ENCODE measurements at places on chromosomes 2 and 18. TPM values are rescaled to one million over a fixed set of nuclear protein-coding genes. Genes with fewer than 3 reads are reported as not detected.

The SF3B1 gene
- 141 TPM for total RNA-seq

The CDCA7 gene
- total RNA-seq, result 9.6 TPM

The SCYGR4 gene
- not detected for total RNA-seq

The LRATD1 gene
- 11.4 TPM for total RNA-seq

The SH3RF3 gene
- 11.3 TPM for total RNA-seq

The ASB18 gene
- not detected for total RNA-seq

The UGT1A4 gene
- not detected for total RNA-seq

The ANKRD30BL gene
- 0.14 TPM for total RNA-seq

The VSNL1 gene
- 0.13 TPM for total RNA-seq

The WBP1 gene
- total RNA-seq, result 78.9 TPM

The PLCD4 gene
- total RNA-seq, result 0.27 TPM

The MTCL1 gene
- total RNA-seq, result 50.5 TPM

The M1AP gene
- 1.3 TPM for total RNA-seq

DNA sequence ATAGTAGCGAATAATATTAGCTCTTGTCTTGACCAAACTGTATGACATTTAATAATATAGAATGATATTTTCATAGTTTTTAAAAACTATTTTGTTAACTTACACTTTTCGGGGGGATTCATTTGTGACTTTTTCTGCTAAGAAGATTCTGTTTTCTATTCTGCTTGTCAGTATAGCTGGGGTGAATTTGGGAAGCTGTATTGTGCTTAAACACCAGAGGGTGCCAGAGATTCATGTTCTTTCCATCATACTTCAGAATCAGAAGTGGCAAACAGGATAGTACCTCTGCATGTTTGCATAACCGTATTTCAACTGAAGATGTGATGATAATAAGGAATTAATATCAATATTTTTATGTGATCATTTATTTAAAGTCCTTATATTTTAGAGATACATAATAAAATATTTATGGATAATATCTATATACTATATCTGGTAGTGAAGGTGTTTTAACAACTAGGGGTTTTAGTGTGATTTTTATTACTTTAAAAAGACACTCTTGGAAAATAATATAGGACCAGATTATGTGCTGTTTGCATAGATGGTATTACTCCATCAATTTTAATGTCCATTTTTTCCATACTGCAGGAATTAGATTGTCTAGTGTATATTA is 81.0 kb downstream of the TAF4B start:
- no peak for DNase-seq

- no peak for DNase-seq
Observed at GRCh38 chr2:74573747-74574562, 19.4 kb downstream of the DOK1 start.

- DNase-seq, result no peak
Observed at GRCh38 chr18:27862041-27862682, 314.8 kb downstream of the CDH2 start.

GRCh38 chr2:176126929-176127773 is 2.4 kb upstream of the HOXD8 start:
- DNase-seq, result no peak

DNA sequence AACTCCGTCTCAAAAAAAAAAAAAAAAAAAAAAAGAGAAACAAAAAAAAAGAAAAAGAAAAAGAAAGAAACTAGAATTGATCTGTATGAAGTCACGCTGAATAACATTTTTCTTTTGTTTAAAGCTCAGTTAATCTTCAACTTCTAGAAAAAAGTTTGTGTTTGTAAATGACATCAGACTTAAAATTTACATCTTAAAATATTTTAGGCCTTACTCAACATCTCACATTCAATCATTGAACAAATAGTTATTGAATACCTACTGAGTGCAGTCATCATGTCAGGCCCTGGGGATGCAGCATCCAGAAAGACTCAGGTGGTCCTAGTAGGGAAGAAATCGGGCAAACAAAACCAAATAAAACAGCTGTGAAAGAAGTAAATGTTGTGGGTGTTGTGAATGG is 292.3 kb upstream of the FANCL start:
- no peak for DNase-seq

- no peak for DNase-seq
Observed at GRCh38 chr2:360124-360523, 72.2 kb upstream of the ALKAL2 start.

DNA sequence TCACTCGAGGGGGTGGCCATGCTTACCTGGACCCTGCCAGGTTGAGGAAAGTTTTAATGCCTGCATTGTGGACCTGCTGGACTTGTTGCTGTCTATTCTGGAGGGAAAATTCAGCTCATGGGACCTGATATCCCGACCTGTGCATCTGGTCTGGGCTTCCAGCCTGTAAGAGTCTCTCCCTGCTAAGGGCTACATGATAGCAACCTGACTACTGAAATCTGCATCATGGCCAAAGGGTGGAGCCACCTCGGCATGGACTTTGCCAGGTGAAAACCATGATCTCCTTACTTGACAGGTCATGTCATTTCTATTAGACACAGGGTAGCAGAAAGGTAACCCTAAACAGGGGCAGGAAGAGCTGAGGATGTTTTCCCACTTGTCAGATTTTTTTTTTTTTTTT is 12.9 kb upstream of the SLC66A3 start:
- DNase-seq, result no peak

DNA sequence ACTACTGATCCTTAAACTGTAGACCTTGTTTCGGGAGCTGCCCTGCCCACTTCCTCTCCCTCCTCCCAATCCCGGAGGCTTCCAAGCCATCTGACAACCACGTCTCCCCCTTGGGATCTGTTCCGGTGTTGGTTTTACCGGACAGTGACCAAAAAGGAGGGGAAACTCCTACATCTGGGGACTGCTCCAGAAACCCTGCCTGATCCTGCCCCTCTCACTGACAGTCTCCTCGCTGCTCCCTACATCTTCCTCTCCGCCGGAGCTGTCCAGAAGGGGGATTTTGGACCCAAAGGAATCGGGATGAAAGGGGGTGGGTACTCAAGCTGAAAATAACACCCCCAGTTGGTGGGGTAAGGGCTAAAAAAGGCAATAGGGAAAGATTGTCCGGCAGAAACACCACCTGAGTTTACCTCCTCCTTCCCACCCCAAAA is 1.5 kb downstream of the INO80D start:
- peak; percentile 31 for DNase-seq

DNA sequence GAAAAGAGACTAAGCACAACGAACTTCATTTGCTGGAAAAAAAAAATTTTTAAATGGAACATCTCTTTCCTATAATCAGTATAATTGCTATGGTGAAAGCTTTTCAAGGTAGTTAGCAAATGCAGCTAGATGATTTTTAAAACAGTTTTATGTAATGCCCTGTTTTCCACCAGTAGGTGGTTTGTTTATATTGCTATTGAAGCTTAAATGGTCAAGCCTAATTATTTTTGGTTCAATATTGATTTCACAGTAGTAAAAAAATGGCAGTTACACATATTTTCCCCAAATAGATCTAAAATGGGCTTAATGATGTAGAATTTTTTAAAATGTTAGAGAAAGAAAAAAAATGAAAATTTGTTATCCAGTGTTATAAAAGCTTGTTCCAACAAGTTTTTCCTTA is 70.2 kb downstream of the CDH19 start:
- no peak for DNase-seq

DNA sequence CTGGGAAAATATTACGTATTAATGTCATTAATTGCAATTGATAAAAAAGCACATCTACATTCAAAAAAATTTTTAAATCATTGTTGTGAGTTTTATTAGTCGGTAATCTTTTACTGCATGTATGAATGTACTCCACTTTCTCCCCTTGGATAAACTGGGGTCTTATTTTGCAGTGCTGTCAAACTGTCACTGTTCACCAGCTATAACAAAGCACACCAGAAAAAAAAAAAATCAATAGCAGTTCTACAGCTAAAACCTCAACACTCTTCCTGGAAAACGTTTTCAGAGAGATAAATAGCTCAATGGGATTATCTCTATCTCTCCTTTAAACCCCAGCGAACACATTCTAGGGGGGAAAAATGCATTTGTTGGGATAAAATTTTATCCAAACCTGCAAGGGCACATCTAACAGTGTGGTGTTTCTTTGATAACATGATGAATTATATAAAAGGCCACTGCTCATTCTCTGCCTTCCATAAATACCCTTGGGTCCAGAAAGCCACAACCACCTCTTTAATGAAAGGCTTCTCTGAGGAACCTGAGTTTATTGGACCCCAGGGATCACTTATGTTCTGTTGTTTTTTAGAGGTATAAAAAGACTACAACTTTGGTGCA is 219.9 kb downstream of the CDH20 start:
- no peak for DNase-seq

- DNase-seq, result no peak
Observed at GRCh38 chr2:36528274-36528673, 69.7 kb downstream of the FEZ2 start.

DNA sequence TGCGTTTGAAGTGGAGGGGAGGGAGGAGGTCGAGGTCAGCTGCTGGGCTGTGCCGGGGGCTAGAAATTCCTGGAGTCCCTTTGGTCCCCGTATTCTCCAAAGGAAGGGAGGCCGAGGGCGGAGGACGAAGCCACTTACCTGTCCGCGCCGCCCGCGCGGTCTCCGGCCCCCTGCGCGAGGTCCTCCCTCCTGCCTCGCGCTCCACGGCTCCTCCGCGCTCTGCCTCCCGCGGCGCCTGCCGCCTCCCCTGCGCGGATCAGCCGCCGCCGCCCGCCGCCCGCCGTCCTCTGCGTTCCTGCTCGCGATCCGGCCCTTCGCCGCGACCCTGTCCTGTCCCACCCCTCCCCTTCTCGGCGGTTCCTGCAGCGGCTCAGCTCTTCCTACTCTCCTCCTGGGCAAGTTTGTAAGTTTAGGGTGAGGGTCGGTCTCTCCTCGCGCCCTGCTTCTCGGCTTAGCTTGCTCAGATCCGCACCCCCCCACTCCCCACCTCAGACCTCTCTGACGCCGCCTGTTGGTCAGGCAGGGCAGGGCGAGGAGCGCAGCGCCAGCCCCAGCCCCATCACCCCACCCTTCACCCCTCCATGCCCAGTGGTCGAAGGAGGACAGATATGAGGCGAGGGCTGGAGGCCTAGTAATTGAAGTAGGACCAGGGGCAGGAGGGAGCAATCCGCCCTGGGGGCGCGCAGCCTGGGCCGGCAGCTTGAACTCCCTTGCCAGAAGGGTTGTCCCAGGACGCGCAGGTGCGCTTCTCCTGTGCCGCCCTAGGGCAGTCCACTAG is 9.7 kb upstream of the SKOR2 start:
- DNase-seq, result no peak

DNA sequence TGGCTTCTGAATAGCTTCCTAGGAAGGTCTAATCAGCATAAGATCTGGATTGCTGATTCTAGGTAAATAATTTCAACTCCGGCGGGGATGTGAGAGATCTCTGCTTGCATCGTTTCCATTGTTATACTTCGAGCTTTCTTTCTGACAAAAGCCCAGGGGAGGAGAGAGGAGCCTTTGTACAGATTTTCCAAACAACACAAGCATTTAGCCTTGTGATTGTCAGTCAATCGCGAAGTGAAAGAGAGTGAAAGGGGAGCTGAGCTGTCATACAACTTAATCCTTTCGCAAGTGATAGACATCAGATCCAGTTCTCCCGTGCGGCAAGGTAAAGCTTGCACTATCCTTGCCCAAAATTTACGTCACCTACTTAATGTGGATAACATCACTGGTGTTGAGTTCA is 26.2 kb downstream of the RALB start:
- DNase-seq, result no peak

DNA sequence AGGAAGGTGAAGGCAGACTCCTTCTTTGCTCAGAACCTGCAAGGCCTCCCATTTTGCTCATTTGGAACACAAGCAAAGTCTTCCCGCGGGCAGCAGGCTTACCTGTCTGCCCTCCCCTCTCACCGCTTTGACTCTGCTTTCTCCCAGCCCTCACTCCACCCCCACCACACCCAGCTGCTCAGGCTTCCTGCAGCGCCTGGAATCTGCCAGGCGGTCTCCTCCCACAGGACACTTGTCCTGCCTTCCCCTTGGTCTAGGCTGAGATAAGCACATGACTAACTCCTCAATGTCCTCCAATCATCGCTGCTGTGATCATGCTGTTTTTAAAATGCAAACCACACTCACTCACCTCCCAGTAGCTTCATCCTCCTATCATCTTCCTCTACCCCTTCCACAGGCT is 430.0 kb downstream of the ZNF516 start:
- DNase-seq, result no peak

GRCh38 chr2:73985308-73986084 is 786 bp downstream of the TET3 start:
- DNase-seq, result no peak

GRCh38 chr2:188524519-188525113 is 232.9 kb downstream of the GULP1 start:
- no peak for DNase-seq

- no peak for DNase-seq
Observed at GRCh38 chr2:196743165-196743564, 56.3 kb downstream of the GTF3C3 start.

DNA sequence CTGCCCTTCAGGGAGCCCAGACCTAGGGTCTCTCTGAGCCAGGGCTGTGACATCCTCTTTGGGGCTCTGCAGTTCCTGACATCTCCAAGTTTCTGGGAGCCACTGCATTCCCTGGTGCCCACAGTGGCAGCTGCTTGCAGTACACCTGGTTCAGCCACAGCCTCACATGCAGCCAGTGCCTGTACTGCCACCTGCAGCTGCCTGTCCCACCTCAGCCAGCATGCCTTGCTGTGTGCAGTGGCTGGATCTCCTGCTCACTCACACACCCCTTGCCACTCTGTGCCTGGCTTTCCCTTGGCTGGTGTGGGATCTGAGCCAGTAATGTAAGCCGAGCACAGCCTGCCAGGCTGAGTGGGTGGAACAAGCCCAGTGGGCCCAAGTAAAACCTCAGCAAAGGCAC is 1288.7 kb downstream of the CNTNAP5 start:
- no peak for DNase-seq

DNA sequence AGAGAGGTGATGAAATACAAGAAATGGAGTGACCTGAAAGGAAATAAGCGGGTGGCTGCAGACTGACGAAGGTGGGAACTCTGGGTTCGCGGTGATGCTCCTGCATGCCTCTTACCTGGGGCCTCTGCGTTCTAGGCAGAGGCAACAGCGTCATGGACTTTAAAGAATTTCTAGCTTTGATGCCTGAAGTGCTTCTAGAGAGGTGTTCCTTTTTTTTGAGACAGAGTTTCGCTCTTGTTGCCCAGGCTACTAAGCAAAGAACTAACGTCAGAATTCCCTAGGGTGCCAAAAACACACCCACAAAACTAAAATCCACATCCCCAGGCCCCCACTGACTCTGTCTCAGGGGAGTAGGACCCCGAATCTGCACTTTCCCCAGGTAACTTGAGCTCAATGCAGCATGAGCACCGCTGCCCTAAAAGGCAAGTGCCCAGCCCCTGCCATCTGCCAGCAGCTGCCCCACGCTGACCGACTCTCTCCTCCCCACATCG is 110.5 kb upstream of the ID2 start:
- DNase-seq, result no peak

GRCh38 chr2:61045999-61046398 is 19.7 kb upstream of the SANBR start:
- DNase-seq, result no peak

GRCh38 chr2:175282300-175282699 is 100.8 kb upstream of the ATP5MC3 start:
- no peak for DNase-seq

GRCh38 chr2:173347305-173348168 is 7.1 kb upstream of the CDCA7 start:
- no peak for DNase-seq

- no peak for DNase-seq
Observed at GRCh38 chr2:227855440-227855839, 16.0 kb upstream of the DAW1 start.

Measured in kidney epithelial cell (primary cell).